DMS79 (cell line): ENCODE measurements at places on chromosomes 3 and 15.

DNA sequence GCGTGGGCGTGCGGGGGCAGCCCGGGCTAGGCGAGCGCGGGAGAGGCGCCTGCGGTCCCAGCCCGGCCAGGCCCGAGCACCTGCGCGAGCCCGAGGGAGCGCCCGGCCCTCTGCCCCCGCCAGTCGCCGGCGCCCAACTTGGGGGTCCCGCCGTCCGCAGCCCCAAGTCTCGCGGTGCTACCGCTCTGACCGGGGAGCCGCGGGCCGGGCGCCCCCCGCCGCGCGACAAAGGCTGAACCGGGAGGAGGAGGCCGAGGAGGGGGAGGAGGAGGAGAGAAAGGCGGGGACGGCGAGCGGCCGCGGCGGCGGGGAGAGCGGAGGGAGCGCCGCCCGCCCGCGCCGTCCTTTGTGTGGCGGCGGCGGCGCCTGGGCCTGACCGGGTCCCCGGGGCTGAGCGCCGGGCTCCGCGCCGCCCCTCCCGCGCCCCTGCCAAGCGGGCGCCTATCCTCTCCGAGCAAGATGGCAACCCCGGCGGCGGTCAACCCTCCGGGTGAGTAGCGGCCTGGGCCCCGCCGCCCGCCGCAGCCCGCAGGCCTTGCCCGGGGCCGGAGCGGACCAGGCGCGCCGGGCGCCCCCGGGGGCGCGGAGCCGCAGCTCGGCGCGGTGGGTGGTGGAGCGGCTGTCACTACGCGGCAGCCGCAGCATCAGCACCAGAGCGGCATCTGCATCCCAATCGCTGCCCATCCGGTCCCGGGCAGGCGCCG is at the start of gene ARNT2:
Gene ARNT2, plus strand, starts transcription at position 326 of the 704 bp plus-strand sequence. Its CDS starts 134 bp downstream, at position 460.
- no peak for DNase-seq

GRCh38 chr15:69459066-69459465 is 6.4 kb downstream of the RPLP1 start:
- DNase-seq: no peak

- DNase-seq: no peak
Measured at GRCh38 chr3:191296041-191296541, 33.1 kb upstream of the CCDC50 start.

GRCh38 chr3:195105389-195105788 is 165.6 kb downstream of the XXYLT1 start:
- no peak for DNase-seq

DNA sequence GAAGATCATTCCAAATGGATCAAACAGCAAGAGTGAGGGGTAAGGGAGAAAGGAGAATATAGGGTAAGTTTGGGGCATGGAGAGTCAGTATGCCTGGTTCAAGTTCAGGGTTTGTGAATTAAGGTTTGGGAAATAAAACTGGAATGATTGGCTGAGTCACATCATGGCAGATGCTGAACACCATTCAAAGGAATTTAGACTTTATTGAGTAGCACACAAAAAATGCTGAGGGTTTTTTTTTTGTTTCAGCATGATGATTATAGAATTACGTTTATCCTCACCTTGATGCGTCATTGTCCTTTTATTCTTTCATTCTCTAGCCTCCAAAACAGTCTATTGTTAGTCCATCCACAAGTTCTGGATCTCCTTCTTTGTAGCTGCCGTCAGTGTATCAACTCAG is 220.0 kb upstream of the UMPS start:
- DNase-seq: no peak
